Adipocyte (in vitro differentiated cells): ENCODE measurements at places on chromosomes 3 and 15.
A peak's percentile ranks its signal among the peaks of the same experiment; 100 is the strongest.

- no peak for DNase-seq
Measured at GRCh38 chr15:35209838-35210237, 124.7 kb upstream of the NANOGP8 start.

GRCh38 chr3:128547368-128547987 lies 54.5 kb upstream of the GATA2 start:
- DNase-seq, result peak; percentile 47

GRCh38 chr3:27554706-27555105 lies 70.5 kb upstream of the SLC4A7 start:
- DNase-seq, result no peak

- no peak for DNase-seq
Measured at GRCh38 chr15:90638201-90638691, 78.9 kb upstream of the BLM start.

DNA sequence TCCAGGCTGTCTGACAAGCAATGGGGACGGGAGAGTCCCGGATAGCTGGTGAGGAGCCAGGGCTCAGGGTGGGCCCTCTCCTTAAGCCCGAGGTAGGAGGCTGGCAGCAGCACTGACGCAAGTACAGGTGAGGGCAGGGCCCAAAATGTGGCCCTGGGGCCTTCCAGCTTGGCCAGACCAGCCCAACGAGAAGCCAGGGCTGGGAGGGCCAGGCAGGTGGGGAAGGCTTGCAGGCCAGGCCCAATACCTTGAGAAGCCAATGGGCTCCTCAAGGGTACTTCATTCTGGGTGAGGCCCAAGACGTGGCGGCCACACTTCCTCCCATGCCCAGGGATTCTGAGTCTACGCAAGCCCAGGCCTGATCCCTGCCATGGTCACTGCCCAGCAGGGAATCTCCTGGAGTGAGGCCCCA lies 37.2 kb downstream of the AMOTL2 start:
- DNase-seq, result no peak

GRCh38 chr3:46874430-46874829 lies 3.1 kb upstream of the PTH1R start:
- DNase-seq, result no peak

DNA sequence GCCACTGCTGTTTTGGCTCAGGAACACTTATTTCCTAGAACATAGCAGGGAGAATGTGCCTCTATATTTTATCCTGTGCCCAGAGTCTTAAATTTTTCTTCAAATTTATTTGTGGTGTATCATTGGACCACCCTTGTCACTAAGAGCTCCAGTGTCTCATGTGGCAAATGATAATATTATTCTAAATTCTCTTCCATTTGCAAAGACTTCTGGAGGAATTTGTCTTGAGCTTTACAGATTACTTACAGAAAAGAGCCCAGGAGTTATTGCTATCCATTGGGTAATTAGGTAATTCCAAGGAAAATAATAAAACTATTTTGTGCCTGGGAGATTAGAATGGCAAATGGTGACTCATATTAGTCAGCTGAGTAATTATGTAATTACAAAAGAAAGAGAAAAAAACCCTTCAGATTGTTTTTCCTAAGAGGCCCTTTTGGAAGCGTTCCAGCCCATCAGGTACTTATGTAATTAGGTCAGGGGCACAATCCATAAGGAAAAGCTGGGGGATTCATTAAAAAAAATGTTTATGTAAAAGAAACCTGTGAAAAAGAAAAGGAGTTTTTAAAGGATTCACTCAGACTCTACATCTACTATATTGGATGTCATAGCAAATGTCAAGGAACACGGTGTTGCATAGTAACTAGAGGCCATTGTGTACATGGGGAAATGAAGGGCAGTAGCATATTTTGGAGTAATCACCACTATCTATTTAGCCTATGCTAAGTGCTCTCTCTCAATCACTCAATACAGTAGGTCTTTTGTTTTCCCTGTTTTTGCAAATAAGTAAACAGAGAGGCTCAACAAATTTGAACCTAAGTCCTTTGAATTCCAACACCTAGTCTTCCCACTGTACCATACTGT lies 380.9 kb upstream of the RARB start:
- DNase-seq, result no peak

DNA sequence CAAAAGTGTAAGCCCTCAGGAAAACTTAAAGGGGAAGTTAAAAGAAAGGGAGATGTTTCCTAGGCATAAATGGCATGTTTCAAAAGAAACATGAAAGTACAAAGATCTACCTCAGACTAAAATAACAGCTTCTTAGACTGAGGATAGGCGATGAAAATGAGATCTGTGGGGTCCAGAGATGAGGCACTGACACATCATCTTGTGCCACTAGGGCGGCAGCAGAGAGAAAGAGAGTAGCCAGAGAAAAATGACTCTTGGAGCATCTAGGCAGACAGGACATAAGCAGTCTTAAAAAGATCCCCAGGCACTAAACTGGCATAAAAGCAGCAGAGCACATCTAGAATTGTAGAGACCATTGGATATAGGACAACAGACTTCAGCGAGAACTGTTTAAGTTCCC lies 42.5 kb upstream of the RFX7 start:
- no peak for DNase-seq

- no peak for DNase-seq
Measured at GRCh38 chr3:101744811-101745210, 20.4 kb downstream of the CEP97 start.

DNA sequence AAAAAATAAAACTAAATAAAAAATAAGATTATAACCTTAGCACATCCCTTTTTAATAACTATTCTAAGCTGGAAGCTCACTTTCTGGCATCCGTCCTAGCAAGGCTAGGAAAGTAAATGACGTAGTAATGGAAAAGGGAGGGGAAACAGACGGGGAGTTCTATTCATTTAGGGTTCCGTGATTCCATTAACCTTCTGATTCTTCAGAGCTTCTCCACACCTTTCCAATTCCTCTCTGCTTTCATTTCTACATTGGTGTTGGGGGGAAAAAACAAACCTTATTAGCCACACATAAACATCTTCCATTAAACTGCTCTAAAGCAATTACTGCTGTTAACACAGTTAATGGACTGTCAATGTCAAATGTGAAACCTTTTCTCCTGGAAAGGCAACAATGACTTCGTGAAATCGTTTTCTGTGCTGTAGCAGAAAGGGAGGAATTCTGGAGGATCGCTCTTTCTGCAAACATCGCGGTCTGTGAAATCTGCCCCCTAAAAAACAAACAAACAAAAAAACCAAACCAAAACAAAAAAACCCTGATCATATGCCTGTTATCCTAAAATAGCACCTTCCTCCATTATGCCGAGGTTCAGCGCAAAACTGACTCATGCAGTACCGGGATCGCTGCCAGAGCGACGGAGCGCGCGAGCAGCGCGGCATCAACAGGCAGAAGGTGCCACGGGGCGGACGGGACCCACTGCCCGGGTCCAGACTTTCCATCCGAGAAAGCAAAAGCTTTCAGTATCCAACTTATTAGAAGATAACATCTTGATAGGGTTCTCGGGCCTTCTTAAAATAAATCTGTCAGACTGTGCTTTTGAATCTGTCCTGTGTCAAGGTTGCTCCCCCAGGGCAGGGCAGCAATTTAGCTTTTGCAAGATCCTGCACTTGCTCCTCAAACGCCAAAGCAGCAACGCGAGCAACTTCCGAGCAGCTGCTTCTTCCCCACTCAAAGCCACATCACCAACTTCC lies 156.2 kb downstream of the FGF12 start:
- DNase-seq, result peak; percentile 79

DNA sequence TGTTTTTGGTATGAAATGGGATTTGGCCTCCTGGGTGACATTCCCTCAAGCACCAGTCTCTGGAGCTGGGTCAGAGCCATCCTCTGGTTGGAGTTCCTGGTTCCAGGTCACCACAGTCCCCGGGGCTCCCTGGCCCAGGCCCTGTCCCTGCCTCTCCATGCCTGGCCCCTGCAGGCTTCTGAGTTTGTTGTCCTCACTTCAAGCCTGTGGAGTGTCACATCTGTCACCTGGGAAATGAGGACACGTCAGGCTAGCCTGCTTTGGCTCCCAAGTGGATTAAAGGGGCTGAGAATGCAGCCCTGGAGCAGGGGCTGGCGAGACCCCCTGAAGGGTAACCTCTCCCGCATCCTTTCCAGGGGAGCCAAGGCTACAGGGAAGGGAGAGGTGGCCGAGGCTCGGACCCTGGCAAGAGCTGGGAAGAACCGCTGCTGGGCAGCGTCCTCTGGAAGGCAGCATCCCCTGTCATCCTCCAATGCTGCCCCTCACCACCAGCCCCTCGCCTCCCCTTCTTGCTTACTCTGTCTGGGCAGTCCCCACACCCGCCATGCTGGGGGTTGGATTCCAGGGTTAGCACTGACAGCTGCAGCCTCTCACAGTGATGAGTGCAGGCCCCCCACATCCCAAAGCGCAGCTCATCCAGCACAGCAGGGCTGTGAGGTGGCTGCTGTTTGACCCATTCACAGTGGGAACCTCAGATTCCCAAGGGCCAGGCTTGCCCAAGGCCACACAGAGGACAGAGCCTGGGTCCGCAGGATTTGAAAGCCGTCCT lies 75.5 kb upstream of the IQSEC1 start:
- DNase-seq, result no peak

- no peak for DNase-seq
Measured at GRCh38 chr15:59410391-59410896, 27.5 kb upstream of the FAM81A start.

DNA sequence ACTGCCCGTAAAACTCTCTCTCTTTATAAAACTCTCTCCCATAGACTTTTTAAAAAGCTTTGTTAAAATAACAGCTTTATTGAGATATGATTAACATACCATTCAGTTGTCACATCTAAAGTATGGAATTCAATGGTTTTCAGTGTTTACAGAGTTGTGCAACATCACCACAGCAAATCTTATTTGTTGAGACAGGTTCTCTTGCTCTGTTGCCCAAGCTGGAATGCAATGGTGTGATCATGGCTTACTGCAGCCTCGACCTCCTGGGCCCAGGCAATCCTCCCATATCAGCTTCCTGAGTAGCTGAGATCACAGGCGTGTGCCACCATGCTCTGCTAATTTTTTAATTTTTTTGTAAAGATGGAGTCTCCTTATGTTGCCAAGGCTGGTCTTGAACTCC lies 35.9 kb upstream of the TRAK1 start:
- DNase-seq, result peak; percentile 73

- peak; percentile 76 for DNase-seq
Measured at GRCh38 chr3:133663569-133664313, 2.0 kb upstream of the TOPBP1 start.

- no peak for DNase-seq
Measured at GRCh38 chr3:9450991-9451390, 53.6 kb downstream of the SETD5 start.

DNA sequence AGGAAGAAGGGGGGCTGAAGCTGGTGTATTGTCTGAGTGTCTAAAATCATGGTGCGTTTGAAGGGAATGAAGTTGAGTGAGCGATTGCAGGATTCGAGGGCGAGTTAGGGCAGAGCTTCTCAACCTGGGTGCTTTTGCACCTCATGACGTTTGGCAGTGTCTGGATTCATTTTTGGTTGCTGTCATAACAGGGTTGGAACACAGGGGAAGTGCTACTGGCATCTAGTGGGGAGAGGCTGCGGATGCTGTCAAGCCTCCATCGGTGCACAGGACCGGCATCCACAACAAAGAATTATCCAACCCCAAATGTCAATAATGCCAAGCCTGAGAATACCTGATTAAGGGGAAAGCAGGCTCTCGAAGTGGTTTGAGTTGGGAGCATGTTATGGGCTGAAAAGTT lies 120.0 kb downstream of the SLCO3A1 start:
- no peak for DNase-seq

DNA sequence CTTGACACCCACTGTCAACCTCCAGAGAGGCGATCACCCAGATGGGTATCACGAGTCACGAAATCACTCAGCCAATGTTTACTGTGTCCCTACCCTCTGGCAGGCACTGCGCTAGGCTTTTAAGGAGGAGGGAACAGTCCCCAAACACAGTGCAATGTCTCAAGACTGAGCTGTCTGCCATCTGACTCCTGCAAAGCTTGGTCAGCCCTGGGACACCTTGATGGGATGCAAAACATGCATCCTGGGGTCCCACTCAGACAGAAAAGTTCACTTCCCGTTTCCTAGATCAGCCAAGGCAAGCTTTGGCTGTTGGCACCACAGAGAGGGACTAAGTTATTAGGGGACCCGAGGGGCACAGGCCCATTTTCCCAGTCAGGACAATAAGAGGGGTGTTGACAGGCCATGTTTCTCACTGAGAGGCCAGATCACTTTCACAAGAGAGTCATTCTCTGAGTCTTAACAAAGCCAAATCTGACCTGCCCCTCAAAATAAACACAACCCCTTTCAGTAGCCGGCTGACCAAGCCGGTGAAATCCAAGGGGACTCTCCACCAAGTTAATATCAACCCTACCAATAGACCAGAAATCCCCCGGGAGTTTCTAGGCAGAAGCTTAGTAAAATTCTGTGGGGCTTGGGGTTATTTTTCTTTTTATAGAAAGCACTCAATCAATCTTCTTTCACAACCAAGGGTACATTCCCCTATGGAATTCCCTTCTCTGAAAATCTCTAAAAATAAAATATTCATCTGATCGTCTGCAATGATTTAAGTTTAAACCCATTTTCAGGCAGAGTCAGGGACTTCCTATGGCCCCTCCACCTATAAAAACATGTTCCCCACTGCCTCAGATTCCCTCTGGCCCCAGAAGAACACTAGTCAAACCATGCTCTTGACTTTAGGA lies 3.5 kb downstream of the RFTN1 start:
- no peak for DNase-seq

GRCh38 chr3:38005076-38006020 lies 14.8 kb downstream of the VILL start:
- no peak for DNase-seq
